ENCODE measurements at places on chromosomes 3 and 15.

- no peak for DNase-seq
Observed at GRCh38 chr15:43928152-43928551, 101.3 kb downstream of the WDR76 start.

DNA sequence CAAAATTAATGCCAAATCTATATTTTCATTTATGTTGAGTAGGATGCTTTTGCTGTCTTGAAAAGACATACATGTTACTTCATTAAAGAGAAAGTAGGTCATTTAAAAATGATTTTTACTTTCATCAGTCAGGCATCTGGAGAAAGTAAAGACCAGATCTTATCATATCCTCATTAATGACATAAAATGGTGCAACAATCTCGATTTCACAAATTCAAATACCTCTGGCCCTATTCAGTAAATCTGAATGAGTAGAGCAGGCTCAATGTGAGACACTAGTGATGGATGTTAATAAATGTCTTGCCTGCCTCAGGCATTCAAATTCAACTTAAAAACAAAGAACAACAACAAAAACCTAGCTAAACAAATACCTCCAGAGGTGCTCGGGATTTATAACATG lies 714.1 kb downstream of the NAALADL2 start:
- DNase-seq = no peak

GRCh38 chr15:40115670-40116093 lies 7.0 kb upstream of the BMF start:
- peak; percentile 75 for DNase-seq

GRCh38 chr3:14235003-14235911 lies 56.6 kb downstream of the LSM3 start:
- DNase-seq = no peak

GRCh38 chr3:155317211-155317610 lies 23.7 kb upstream of the STRIT1 start:
- no peak for DNase-seq

- no peak for DNase-seq
Observed at GRCh38 chr15:41873711-41874110, 20.1 kb downstream of the SPTBN5 start.

DNA sequence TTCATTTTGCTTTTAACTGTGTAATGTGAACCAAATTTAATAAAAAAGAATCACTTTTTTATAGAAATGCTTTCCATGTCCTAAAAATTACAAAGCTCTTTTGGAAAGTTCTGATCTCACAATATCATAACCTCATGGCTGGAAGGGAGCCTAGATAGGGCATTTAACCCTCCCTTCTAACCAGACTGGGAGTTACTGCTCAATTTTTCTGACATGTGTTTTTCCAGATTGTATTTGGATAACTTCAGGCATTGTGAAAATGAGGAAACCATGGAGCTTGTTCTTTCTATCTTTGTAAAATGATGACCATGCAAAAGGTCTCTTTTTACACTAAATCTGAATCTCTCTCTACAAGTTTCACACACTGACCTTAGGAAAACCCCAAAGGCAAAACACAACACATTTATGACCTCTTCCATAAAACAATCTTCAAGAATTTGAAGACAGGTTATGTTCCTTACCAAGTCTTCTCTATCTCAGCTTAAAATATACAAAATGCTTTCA lies 508.8 kb downstream of the DIPK2A start:
- DNase-seq = no peak

DNA sequence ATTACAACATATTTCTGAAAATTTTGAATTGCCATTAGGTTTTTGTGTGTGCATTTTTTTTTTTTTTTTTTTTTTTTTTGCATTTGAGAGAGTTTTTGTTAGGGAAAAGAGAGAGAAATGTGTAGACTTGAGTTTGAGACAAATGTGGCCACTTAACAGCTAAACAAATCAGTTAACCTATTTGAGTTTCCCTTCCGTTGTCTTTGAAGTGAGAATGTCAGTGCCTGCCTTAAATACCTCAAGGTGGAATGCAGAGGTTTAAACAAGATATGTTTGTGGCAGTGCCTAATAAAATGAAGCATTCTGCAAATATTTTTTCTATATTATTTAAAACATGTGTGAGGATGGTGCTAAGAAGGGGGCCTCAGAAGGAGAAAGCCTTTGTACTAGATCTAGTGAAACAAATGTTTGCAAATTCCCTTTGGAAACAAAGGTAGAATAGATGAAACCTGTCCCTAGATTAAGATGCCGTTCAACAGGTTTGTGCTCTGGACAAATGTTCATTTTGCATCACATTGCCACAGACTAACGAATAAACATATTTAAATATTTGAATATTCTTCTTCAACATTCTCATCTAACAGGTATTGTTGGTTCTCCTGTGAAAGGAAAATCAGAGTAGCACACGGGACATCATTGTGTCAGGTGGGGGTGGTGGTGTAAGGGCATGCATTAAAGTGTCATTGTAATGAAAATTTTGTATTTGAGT lies 80.7 kb downstream of the SATB1 start:
- no peak for DNase-seq

DNA sequence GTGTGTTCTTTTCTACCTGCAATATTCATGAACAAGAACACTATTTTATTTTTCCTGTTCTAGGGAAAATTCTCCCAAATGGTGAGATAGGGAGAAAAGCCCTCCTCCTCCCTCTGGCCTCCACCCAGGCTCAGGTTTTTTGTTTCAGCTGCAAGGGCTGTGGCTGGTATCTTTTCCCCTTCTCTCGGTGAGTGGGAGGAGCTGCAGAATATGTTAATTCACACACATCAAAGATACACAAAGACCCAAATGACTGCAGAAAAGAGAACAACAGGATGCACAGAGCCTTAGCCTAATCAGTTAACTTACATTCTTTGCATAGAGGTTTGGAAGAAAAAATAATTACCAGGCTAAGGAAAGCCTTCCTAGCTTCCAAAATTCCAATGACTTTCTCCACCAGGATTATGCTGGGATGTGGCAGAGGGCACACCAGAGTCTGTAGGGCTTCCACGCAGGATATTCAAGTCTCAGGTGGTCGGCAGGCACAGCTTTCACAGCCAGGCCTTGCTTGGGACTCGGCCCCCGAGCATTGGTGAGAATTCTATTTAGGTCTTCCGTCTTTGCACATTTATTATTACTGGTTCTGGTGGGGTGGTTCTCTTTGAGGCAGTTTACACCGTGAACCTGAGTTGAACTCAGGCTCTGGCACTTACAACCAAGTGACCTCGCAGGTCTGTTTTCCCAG lies 64.9 kb downstream of the ABHD5 start:
- no peak for DNase-seq

DNA sequence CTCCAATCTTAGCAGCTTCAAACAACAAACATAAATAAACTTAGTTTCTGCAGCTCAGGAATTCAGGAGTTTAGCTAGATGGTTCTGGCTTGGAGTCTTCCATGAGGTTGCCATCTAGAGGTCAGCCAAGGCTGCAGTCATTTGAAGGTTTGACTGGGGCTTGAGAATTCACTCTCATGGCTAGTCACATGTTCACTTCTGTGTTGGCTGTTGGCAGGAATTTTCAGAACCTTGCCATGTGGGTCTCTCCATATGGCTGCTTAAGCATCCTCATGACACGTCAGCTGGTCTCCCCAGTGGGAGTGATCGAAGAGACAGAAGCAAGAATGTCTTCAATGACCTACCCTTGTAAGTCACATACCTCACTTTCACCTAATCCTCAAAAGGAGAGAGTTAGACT lies 269.2 kb upstream of the CNTN3 start:
- no peak for DNase-seq

DNA sequence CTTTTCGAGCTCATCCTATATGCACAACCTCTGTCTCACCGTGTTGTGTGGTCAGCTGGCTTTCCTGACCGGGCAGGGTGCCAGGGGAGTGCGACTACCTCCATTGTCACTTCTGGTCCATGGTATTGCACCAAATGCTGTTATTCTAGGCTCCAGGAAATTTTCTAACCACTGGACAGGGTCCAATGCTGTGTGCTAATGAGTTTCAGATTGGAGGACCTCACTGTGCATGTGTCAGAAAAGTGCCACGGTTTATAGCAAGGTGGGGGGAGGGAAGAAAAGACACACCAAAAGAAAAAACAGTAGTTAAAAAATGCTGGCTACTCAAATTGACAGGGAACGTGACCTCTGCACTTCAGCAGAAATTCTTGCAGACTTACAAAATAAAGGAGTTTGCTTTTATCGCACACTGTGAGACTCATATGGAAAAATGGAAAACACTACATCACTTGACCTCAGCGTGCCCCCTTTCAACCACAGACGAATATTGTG lies 480.1 kb downstream of the FOXP1 start:
- no peak for DNase-seq

DNA sequence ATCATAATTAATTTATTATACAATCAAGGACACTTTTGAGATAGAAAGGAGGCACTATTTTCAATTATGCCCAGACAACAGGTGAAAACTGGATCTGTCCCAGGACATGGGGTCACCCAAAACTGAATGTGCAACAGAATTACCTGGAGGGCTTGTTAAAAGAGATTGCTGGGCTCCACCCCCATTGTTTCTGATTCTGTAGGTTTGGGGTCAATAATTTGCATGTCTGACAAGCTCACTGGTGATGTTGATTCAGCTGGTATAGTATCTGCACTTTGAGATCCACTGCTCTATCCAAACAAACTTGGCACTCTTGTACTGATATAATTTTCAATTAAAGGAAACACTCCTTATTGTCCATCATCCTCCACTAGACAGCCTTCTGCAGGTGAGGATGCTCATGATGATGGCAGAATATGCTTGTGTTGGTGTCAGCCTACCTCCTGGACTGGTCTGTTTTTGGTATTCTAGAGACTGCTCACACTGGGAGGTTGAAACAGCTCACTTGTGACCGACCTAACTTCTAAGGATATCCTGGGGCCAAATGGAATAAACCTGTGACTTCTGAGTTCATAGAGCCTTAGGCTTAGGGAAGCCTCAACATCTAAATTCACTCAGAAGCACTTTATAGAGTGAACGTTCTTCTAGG lies 2.2 kb downstream of the P2RY14 start:
- peak; percentile 23 for DNase-seq

GRCh38 chr3:125191730-125192129 lies 20.8 kb downstream of the SLC12A8 start:
- no peak for DNase-seq

- no peak for DNase-seq
Observed at GRCh38 chr3:25555695-25556437, 108.8 kb downstream of the TOP2B start.

DNA sequence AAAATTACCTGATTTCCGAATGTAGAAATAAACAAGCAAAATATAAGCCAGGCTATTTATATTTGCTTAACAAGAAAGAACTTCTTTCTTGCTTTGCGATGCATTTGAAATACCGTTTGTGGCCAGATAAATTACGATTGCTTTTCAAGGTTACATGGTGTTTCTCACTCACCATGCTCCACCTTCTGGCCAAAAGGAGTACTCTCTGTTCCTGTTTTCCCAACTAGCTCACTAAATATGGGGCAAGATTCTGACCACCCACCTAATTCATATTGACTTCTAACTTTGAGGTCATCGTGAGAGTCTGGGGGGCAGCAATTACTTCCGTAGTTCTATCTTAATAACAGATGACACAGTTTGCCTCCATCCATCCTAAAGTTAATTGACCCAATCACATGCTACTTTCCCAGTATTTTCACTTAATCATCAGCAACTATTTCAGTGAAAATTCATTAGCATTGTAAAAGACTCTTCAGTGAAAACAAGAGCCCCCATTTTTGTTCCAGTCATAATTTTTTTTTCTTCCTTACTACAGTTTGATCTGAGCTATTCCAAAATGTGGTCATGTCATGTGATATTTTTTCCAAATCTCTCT lies 25.9 kb downstream of the ACP3 start:
- DNase-seq = peak; percentile 40

GRCh38 chr15:95946241-95946640 lies 384.3 kb upstream of the NR2F2 start:
- DNase-seq = no peak

- no peak for DNase-seq
Observed at GRCh38 chr3:22269831-22270230, 518.8 kb upstream of the ZNF385D start.

Data from CD4-positive, alpha-beta T cell treated with Interleukin-4 for 1 hour (primary cell).